ENCODE measurements at places on chromosomes 12 and 14.

DNA sequence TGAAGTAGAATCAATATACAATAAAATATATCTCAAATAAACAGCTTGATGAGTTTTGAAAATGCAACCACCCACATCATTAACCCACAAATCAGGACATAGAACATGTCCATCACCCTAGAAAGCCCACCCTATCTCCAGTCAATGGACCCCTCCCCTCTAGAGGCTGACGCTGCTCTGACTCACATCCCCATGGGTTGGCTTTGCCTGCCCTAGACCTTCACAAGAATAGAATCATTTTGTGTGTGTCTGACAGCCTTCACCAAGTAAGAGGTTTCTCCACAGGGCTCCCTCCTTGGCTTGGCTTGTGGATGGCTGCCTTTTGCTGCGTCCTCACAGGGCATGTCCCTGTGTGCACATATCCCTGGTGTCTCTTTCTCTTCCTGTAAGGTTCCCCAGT, 250.2 kb upstream of the RTL1 start:
- no peak for DNase-seq

DNA sequence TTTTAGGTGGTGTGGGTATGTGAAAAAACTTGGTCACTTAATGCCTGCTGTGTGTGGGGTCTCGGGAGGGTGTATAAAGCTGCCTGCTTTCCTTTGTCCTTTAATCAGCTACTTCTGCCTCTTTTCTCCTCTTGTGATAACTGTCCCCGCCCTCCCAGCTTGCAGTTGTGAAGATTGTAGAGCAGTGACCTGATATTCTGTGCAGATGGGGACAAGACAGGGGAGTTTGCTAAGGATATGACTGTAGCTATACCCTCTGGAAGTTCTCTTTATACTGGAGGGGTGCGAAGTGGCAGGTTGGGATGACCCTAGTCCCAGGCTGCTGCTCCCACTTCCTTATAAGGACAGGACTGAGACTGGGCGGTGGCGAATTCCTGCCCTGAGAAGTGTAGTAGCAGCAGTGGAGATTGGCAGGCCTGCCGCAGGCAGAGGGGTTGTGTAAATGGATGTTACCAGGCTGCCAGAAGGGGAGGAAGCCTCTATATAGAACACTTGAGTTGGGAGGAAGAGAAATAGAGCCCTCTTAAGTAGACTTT, 835 bp downstream of the MYL6 start:
- DNase-seq: no peak

DNA sequence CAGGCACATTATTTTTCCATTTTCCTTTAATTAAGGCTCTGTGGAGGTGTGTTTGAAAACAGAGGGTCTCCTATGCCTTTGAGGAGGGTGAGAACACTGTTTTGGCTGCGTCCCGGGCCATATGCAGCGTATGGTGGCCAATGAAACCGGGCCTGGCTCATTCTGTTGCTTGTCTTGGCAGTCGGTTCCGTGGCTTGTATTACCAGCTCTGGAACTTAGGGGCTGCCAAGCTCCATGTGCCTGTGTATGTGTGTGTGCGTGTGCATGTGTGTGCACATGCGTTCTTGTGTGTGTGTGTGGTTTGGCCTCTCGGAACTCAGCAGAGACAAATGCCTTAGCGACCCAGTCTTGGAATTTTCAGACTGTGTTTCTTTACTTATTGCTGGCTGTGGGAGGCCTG, 2.7 kb downstream of the JDP2 start:
- DNase-seq: no peak

GRCh38 chr14:71594821-71595220, 337.4 kb upstream of the RGS6 start:
- DNase-seq: no peak

GRCh38 chr12:80321653-80322052, 122.4 kb upstream of the PTPRQ start:
- DNase-seq: no peak

GRCh38 chr14:28653521-28653920, 113.1 kb upstream of the FOXG1 start:
- DNase-seq: no peak

DNA sequence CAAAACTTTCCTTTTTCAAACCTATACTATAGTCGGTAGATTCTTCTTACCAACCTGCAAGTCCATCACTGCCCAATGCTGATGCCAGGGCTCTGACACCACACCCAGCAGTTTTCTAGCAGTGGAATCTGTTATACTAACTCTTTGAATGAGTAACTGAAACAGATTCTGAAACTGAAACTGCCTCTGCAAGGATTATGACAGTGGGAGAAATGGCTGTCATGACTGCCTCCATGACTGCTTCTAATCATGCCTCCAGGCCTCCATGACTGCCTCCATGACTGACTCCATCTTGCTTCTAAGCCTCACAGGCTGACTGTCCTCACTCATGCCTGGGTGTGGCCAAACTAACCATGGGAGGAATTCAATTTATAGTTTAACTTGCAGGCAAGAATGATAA, 29.4 kb upstream of the OXA1L start:
- no peak for DNase-seq

DNA sequence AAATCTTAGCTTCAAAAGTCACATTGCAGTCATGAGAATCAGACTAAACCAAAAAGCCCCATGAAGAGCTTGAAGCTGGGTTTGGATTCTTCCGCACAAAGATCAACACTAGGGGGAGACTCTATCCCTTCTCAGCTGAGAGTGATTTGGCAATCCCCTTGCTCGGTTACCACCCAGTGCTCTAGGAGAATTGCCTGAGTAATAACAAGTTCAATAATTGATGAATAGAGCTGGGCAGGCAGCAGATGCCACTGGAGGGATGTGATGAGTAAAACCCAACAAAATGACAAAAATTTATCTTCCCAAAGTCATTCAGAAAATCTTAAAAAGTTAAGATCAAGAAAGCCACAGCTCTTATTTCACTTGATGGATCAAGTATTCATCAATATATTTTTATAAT, 185.6 kb upstream of the ARID2 start:
- peak; percentile 4 for DNase-seq

DNA sequence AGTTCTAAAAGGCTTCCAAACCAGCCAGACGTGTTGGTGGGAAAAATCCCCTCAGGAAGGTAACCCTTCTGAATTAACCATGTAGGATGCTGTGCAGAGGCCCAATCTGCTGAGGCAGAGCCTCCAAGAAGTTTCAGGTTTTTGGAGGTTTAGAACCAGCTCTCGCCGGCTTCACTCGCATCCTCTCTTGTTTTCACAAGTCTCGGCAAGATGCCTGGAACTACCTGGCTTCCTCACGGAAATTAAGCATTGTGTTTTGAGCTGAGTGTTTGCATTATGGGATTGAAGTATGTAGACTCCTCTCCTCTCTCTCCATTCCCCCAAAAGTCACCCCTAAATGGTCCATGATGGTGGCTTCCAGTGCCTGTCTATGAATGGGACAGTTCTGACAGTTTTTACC, 20.6 kb downstream of the LTBP2 start:
- no peak for DNase-seq

GRCh38 chr12:38697289-38697688, 208.1 kb downstream of the CPNE8 start:
- DNase-seq: no peak

- DNase-seq: no peak
These were observed 12.5 kb downstream of the CFAP54 start for GRCh38 chr12:96501908-96502307.

GRCh38 chr12:59937148-59937547, 341.3 kb downstream of the SLC16A7 start:
- no peak for DNase-seq

GRCh38 chr12:51661199-51661598, 70.2 kb downstream of the SCN8A start:
- DNase-seq: no peak

DNA sequence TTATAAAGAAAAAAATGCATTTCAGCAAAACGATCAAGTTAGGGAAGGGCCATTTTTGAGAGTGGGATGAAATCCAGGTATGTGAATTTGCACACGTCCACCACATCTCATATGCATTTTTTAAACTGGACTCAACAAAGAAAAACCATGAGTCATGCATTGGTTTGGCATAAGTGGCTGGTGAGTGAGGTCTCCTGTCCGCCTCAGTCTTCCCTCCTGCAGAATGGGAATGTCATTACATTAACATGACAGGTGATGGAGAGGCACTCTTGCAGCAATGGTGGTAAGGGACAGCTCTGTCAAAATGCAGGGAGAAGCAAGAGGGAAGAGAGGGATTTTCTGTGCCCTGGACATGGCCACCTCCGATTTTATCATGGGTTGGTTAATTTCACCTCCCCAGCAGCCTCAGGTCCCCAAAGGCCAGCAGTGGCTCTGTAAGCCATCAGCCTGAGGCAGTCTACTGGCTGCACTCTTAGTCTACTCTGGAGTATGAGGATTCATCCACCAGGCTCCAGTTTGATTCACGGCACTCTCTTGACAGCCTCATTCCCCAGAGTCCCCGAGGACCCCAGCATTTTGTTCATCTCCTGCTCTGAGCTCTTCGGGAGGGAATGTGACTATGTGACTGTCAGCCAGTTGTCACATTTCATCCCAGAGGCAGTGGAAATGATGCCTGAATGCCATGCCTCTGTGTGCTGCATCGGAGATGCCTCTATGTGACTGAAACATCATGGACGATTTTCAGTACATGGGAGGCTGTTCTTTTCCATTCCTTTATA, 17.1 kb upstream of the PWP1 start:
- DNase-seq: no peak

- DNase-seq: no peak
These were observed 17.5 kb upstream of the FAR2 start for GRCh38 chr12:29131539-29131938.

DNA sequence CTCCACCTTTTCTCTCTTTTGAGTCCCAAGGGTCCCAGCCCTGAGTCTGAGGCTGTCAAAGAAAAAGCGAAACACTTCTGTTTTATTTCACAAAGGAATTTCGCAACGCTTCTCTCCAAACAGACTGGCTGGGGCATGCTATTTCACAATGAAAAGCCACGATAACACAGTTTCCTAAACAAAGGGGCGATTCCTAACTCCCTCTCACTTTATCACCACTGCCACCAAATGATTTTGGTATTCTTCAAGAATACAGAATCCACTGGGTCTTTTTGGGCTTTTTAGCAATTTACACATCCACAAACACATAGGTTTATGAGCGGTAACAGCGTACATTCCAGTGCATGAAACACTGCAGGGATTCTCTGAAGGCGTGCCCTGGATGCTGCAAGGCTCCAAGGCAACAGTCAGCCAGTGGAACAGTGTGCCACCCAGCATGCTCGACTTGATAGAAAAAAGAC, 161.2 kb downstream of the DAD1 start:
- no peak for DNase-seq

- no peak for DNase-seq
These were observed 5.2 kb downstream of the KRT84 start for GRCh38 chr12:52380271-52380694.

GRCh38 chr12:74563927-74564326, 26.3 kb downstream of the ATXN7L3B start:
- DNase-seq: no peak

DNA sequence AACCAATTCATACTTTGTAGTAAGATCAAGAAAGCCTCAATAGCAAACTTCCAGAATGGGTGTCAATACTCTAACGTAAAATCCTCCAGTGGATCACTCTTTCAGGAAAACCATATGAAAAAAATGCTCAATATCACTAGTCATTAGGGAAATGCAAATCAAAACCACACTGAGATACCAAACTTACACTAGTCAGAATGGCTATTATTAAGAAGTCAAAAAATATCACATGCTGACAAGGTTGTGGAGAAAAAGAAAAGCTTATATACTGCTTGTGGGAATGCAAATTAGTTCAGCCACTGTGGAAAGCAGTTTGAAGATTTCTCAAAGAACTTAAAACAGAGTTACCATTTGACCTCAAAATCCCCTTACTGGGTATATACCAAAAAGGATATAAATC, 49.5 kb upstream of the ATXN7L3B start:
- no peak for DNase-seq

DNA sequence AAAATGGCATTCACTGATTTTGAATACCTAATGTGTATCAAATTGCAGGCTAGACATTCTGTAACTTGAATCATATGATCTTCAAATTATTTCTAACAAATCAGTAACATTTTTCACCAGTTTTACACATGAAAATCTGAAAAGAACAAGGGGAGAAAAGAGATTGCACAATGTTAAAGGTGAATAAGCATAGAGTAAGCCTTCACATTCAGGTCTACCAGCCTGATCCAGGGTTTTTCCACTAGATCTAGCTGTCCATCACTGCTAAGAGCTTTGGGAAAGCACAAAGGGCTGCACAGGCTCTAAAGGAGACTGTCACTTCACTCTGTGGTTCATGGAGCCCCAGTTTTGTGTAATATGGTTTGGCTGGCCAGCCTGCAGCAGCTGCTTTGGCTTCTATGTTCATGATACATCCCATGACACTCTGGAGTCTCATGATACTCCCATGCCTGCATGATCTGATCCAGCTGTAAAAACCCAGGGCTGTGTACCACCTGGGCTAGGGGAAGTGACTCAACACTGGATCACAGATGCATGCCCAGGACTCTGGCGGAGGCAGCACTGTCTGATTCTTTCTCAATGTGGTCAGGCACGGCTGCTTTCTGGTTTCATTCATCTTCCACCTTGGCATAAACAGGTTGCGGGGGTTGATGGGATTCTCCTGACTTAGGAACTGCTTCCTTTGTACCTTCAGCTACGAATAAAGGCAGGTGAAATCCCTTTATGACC, 859.7 kb downstream of the GALC start:
- no peak for DNase-seq

- DNase-seq: no peak
These were observed 1.3 kb upstream of the IGFBP6 start for GRCh38 chr12:53096089-53096741.

GRCh38 chr12:6791931-6792520, 2.7 kb downstream of the CD4 start:
- no peak for DNase-seq

DNA sequence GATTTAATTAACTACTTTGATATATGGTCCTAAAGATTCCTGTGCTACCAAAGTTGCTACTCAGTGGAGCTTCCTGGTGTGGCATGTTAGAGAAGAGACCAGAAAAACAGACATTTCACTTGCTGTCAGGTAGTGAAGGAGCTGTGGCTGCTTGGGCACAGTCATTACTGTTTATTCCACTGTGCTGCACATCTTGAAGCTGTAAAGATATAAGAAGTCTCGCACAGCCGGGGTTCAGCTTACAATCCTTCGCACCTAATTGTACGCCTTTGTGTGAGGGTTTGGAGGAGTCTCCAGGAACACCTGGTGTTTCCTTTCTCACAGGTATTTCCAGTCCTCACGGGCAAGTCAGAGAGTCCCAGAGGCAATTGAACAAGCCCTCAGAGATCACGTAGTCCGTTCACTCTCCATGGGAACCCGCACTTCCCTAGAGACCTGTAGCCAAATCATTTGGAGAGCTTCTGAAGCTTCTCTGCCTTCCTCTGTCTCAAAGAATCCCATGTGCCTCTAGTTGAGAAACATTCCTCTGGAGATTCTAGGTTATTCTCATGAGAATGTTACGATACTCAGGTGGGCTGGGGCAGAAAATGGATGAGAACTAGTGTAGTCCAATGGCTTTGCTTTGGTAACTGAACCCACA, 4.1 kb downstream of the EVL start:
- DNase-seq: no peak

DNA sequence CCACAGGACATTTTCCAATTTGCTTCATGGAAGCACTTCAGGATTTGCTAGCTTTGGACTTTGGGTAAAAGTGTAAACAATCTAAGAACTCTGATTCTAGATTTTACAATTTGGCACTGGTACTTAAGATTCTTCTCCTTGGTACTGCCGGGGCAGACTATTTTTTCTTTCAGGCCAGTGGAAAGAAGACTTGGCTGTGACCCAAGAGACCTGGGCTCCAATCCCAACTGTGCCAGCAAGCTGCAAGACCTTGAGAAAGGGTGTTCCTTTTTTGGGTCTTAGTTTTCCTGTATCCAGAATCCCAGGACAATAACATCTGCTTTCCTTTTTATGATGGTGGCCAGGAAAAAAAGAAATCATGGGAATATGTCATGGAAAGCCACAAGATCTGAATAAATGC, 148.1 kb upstream of the CRY1 start:
- DNase-seq: no peak

Measured in activated T-cell treated with anti-CD3 and anti-CD28 coated beads for 1 hour (primary cell).